ENCODE measurements at places on chromosomes 12 and 14.

DNA sequence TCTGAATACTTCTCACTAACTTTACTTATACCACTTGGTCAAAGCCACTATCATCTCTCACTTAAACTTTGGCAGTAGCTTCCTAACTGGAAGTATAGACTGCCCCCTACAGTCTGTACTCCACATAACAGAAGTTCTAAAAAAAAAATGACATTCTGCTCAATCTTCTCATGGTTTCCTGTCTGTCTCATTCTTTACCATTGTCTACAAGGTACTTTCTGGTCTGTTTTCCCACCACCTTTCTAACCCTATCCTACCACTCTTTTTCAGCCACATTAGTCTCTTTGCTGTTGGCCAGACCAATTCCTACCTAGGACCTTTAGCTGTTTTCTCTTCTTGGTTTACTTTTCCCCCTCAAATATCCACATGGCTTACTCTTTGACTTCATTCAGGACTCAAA is 14.7 kb downstream of the CPSF6 start:
- no peak for DNase-seq

- DNase-seq, result no peak
Observed at GRCh38 chr14:20623798-20624197, 17.7 kb downstream of the OR6S1 start.

- DNase-seq, result peak; percentile 1
Observed at GRCh38 chr12:40446385-40446784, 221.6 kb downstream of the LRRK2 start.

GRCh38 chr14:64680013-64680713 is 24.1 kb upstream of the PLEKHG3 start:
- peak; percentile 96 for DNase-seq

- DNase-seq, result peak; percentile 6
Observed at GRCh38 chr14:94867946-94868771, 98.2 kb upstream of the GSC start.

GRCh38 chr14:72946491-72946890 is 20.2 kb downstream of the DCAF4 start:
- no peak for DNase-seq

DNA sequence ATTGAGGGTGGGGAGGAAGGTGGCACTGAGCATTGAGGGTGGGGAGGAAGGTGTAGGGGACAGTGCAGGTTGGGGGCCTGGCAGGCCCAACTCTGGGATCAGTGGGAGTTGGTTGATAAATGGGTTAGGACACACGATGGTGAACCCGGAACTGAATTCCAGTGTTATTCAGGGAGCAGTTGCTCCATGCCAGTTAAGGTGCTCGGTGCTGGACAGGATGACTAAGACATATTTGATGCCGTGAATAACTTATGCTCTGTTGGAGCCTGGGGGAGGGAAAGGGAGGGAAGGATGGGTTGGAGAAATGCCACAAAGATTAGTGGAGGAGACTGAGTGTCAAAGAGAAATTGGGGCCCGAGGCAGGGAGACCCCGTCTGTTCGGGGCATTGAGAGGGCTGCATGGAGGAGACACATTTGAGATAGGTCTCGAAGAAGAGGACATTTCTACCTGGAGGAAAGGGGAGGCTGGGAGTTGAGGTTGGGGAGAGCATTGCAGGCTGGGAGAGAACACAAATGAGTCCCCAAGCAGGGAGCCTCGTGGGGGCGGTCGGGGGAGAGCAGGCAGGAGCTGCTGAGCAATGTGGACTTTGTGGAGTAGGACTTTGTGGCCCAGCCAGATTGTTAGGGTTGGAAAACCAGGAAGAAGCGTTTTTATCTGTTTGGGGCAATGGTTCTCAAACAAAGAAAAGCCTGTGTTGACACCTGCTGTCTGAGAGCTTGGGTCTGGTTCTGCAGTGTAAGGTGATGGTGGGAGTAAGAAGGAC is 65.3 kb downstream of the IQSEC3 start:
- DNase-seq, result no peak

GRCh38 chr14:51711505-51711904 is 59.8 kb downstream of the FRMD6 start:
- DNase-seq, result no peak

DNA sequence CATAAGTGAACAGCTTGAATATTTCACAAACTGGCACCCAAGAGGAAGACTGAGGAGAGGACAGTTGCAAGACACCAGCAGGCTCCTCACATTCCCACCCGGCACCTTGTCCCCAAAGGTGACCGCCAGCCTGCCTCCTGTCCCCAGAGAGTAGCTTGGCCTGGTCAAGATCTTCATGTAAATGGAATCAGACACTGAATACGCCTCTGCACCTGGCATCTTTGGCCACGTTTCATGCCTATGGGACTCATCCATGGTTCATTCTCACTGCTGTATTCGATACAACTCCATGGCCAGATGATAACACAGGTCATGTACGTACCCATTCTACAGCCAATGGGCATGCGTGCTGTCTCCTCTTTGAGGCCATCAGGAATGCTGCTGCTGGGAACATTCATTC is 60.8 kb downstream of the ITPK1 start:
- no peak for DNase-seq

DNA sequence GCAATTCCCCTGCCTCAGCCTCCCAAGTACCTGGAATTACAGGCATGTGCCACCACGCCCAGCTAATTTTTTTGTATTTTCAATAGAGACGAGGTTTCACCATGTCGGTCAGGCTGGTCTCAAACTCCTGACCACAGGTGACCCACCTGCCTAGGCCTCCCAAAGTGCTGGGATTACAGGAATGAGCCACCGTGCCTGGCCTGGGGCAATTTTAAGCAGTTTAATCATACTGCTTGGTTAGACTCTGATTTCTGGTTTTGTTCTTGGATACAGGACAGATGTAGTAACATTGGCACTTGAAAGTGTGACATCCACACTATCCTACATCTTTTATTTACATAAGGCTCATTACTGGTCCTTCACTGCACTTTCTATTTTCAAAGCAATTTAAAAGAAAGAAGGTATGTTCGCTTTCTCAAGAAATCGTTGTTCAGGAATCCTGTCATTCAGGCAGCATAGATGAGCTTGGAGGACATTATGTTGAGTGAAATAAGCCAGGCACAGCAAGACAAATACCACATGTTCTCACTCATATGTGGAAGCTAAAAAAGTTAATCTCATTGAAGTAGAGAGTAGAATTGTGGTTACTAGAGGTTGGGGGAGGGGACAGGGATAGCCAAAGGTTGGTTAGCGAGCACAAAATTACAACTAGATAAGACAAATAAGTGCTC is 4.0 kb upstream of the NUAK1 start:
- no peak for DNase-seq

- no peak for DNase-seq
Observed at GRCh38 chr12:15520844-15521243, 198.5 kb downstream of the PTPRO start.

GRCh38 chr14:102695167-102695555 is 82.1 kb upstream of the TRAF3 start:
- DNase-seq, result no peak

GRCh38 chr14:61106959-61107641 is 126.1 kb downstream of the SLC38A6 start:
- no peak for DNase-seq

DNA sequence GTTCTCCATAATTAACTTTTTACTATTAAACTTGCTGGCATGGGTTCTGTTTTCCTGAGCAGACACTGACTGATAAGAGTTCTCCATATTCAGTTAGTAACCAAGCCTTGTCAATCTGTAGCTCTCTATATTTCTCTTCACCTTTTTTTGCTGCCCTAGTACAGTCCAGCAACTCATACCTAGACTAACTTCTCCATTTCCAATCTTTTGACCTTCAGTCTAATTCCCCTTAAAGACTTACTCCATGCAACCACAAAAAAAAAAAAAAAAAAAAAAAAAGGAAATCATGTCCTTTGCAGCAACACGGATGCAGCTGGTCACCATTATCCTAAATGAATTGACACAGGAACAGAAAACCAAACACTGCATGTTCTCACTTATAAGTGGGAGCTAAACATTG is 125.7 kb upstream of the KRAS start:
- DNase-seq, result no peak

DNA sequence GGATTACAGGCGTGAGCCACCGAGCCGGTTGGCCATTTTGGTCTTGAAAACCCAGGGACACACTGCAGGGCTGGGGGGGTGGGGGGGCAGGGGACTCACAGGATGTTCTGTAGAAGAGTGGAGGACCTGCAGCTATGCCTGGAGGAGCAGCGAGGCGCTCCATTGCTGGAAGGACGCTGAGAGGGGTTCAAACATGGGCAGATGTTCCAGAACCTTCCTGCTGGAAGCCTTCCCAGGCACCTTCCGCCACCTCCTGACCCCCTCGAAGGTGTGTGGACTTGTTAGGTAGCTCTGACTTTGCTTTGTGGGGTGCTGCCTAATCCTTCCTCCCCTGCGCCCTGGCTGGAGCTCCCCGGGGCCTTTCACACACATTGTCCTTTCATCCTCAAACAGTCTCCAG is 19.6 kb upstream of the PPP1R13B start:
- DNase-seq, result no peak

DNA sequence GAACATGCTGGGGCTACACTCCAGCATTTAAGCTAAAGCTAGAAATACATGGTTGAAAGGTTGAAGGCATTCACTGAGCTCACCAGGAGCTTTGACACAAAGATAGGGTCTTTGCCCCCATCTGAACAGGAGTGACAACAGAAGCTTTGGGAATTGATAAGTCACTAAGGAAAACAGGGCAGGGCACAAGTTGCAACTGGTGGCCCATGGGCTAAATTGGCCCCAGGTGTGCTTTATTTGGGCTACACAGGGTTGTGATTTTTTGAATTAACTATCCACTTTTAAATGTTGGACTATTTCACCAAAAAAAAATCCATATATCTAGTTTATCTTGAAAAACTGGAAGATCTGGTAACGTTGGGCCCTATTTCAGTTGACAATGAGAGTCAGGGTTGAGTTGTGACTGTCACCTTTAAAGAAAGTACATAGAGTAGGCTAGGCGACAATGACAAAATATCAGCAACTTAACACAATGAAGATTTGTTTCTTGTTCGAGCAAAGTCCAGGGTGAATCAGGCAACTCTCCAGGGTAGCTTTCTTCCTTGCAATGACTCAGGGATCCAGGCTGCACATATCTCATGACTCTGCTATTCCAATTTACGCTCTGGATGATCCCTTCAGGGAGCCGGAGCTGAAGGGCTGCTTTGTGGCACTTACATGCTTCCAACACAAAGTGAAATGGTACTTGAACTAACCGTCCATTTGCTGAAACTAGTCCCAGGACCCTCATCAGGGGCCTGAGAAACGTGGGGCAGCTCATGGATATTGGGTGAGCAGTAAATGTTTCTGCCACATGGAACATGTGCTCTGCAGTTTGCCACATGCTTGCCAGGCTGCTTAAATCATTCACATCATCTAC is 13.3 kb upstream of the EIF4B start:
- DNase-seq, result peak; percentile 49

GRCh38 chr12:7061138-7061537 is 620 bp downstream of the C1S start:
- no peak for DNase-seq

DNA sequence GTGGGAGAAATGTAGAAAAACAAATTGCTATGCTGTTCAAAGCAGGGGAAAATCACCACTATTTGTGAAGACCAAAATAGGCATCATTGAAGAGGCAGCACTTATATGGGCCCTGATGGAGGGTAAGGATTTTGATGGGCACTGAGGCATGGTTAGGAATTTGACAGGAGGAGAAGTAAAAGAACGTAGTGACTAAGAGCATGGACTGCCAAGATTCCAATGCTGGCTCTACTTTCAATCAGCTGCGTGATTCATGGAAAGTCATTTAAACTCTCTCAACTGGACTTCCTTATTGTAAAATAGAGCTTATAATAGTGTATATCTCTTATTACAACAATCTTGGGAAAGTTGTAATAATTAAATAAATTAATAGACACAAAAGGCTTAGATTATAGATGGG is 267.7 kb upstream of the G2E3 start:
- DNase-seq, result peak; percentile 49

GRCh38 chr14:70982200-70982599 is 74.9 kb downstream of the PCNX1 start:
- no peak for DNase-seq

DNA sequence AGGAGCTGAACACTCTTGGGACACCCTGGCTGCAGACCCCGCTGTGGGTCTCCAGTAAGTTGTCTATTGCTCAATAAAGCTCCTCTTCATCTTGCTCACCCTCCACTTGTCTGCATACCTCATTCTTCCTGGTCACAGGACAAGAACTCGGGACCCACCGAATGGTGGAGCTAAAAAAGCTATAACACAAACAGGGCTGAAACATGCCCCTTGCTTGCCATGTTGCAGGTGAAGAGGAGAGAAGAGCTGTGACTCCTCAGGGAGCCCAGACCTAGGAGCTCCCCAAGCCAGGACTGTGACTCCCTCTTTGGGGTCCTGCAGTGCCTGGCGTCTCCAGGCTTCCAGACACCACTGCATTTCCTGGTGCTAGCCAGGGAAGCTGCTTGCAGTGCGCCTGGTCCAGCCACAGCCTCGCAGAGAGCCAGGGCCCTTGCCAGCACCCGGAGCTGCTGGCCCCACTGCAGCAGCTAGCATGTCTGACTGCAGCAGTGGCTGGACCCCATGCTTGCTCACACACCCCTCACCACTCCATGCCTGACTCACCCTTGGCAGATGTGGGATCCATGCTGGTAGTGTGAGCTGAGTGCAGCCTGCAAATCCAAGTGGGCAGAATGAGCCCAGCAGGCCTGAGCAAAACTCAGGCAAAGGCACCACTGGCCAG is 37.1 kb upstream of the OR5AU1 start:
- no peak for DNase-seq

- no peak for DNase-seq
Observed at GRCh38 chr12:63353559-63353958, 202.6 kb upstream of the AVPR1A start.

- no peak for DNase-seq
Observed at GRCh38 chr12:91091916-91092715, 19.2 kb downstream of the LUM start.
